Activated CD8-positive, alpha-beta memory T cell treated with anti-CD3 and anti-CD28 coated beads, Interleukin-2, amount 10 ng/mL, durations not matched to agents 7 days and 5 days (primary cell): ENCODE measurements at places on chromosomes 5 and 9.
A peak's percentile ranks its signal among the peaks of the same experiment; 100 is the strongest.

GRCh38 chr5:109324931-109325330, 84.8 kb downstream of the PJA2 start:
- no peak for DNase-seq

DNA sequence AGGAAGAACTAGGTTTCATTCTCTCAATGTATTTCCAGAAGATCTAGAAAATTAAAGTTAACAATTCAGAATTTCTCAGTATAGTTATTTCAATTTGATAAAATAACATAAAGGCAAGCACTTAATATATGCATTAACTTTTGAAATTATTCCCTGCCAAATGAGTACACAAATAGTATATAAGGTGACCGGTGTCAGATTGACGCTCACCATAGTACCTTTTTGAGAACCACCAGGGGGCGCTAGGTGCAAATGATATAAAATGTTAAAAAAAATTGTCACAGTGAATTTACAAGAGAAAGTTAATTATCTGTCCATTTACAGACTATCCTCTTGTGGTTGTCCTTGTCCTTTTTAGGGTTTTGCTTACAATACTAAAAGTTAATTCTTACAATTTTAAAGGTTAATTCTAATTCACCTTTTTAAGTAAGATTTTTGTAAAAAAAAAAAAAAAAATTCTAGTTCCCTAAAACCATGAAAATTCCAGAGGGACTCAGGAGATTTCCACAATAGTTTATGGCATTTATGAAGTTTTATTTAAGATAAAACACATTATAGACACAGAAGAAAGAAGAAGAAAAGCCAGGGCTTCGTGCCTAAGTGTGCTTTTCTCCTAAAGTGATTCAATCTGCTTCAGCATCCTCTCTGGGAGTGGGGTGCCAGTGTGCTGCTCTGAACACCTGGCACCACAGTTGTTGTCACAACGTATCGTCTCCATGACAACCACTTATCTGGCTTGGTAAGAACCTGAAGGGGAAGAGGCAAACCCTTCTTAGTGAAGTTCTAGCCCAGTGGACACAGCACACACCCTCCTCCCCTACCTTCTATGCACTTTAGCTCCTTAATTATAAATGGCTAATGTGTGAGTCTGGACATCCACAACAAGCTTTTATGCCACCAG, 1.7 kb downstream of the ADAMTS16 start:
- peak; percentile 51 for DNase-seq

- DNase-seq: no peak
Observed at GRCh38 chr5:60295423-60295822, 401.9 kb upstream of the PDE4D start.

- DNase-seq: no peak
Observed at GRCh38 chr9:120522558-120522957, 57.4 kb downstream of the CDK5RAP2 start.

GRCh38 chr9:124659099-124659659, 111.9 kb downstream of the NR6A1 start:
- peak; percentile 45 for DNase-seq

- no peak for DNase-seq
Observed at GRCh38 chr9:107874591-107875369, 385.2 kb upstream of the KLF4 start.

DNA sequence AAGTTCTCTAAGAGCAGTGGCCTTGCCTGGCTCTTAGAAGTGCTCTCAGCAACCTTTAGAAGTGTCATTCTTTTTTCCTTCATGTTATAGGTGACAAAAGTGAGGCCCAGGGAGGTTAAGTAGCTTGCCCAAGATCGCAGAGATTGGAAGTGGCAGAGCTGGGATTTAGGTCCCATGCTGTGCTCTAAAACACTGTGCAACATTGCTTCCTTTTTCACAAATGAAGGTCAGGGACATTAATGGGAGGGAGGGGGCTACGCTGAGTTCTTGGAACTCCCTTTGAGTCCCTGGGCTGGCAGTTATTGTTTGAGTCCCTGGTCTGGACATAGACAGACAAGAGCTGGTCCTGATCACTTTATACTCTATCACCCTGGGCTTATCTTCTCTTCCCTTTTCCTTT, 45.3 kb downstream of the PAM start:
- DNase-seq: no peak

DNA sequence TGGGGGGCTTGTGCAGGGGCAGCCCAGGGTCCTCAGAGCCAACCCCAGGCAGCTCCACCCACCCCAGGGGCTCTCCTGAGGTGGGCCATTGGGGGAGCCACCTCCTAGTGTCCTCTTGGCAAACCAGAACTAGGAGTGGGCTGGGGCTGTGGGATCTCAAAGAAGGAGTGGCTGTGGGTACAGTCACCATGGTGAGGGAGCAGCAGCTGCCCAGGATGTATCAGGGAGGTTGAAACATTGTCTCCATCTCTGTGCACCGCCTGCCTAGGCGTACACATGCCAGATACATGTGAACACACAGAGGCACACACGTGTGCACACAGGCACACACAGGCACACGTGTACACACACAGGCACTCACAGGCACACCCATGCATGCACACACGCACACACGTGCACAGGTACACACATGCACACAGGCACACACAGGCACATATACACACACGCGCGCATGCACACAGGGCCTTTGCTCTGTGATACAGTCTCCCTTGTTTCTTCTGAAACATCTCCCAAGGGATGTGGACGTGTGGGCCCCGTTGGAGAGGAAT, 10.7 kb downstream of the LCN12 start:
- no peak for DNase-seq

DNA sequence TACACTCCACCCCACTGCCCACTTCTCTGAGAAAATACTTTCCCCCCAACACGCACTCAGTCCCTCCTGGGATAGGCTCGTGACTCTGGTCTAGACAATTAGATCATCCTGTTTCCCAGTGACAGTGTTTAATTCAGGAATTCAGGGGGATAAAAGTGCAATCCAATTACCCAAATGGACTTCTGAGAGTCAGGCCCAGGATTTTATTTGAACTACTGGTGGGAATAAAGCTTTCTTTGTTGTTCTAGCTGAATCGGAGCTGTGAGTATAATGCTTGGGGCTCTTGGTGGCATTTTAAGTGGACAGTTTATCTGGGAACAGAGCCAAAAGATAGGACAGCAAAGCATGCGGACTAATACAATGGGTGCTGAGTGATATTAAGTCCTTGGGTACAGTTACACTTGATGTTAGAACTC, 683.3 kb downstream of the MAT2B start:
- no peak for DNase-seq
